Stimulated activated CD4-positive, alpha-beta T cell treated with anti-CD3 and anti-CD28 coated beads, Interleukin-4, amount 100 ng/mL, for 48 hours (primary cell): ENCODE measurements at places on chromosomes 16 and 17.
A peak's percentile ranks its signal among the peaks of the same experiment; 100 is the strongest.

- DNase-seq = no peak
Measured at GRCh38 chr17:48162306-48162934, 54.9 kb downstream of the SNX11 start.

DNA sequence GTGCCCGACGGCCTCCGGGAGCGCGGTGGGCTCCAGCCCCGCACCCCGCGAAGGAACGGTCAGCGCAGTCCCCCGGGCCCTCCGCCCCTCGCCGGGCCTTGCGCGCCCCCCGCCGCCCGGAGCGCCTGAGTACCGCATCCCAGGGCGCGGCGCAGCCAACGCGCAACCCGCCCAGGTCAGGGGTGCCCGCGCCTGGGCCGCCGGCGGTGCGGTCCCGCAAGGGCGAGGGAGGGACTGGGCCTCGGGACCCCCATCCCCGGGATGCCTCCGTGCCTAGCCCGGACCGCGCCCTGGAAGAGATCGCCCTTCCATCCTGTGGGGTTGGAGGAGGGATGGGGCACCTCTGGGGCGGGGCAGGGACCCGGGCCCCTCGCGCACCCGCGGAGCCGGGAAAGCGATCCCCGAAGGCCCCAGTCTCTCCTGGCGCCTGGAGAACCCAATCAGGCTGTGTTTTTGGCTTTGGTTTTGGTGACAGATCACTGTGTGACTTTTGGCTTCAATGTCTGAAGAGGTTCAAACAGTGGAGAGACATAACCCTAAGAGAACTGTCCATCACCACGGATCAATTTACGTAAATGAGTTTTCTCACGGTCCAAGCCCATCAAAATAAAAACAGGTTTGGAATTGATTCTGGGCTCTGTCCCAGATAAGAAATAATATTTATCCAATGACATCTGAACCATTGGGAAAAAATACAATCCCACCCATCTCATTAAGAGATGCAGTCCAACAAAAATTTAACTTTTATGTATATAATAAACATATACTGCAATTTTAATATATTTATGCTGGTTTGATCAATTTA lies 17.8 kb downstream of the ENPP7 start:
- DNase-seq = no peak

DNA sequence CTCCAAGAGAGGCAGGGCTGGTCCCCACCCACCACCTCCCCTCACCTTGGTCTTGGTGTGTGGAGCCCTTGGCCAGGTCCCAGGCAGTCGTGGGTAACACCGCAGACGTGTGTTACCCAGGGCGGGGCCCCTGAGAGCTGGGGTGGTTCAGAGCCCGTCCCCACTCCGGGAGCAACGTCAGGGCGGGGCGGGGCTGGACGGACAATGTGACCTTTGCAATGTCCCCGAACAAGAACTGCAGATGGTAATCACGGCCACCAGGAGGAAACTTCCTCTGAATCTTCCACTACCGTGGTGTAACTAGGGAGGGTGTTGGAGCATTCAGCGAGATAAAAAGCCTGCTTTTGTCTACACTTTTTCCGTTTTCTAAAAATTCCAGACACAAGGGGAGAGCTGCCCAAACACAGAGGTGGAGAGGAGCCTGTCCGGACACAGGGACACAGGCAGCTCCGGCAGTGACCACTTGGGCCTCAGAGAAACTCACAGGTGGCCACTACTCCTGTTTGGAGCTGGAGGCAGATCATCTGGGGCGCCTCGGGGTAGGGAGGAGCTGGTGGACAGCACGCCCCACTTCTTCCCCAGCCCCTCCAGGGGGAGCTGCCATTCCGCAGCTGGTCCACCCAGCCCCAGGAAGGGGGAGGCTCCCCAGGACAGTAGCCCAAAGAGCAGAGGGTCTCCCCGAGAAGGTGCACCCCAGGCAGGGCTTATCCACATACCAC lies 14.2 kb upstream of the SLC38A10 start:
- peak; percentile 23 for DNase-seq

- DNase-seq = no peak
Measured at GRCh38 chr16:29745121-29745852, 503 bp downstream of the C16orf54 start.

GRCh38 chr16:21940570-21940969 lies 12.6 kb upstream of the UQCRC2 start:
- DNase-seq = no peak

DNA sequence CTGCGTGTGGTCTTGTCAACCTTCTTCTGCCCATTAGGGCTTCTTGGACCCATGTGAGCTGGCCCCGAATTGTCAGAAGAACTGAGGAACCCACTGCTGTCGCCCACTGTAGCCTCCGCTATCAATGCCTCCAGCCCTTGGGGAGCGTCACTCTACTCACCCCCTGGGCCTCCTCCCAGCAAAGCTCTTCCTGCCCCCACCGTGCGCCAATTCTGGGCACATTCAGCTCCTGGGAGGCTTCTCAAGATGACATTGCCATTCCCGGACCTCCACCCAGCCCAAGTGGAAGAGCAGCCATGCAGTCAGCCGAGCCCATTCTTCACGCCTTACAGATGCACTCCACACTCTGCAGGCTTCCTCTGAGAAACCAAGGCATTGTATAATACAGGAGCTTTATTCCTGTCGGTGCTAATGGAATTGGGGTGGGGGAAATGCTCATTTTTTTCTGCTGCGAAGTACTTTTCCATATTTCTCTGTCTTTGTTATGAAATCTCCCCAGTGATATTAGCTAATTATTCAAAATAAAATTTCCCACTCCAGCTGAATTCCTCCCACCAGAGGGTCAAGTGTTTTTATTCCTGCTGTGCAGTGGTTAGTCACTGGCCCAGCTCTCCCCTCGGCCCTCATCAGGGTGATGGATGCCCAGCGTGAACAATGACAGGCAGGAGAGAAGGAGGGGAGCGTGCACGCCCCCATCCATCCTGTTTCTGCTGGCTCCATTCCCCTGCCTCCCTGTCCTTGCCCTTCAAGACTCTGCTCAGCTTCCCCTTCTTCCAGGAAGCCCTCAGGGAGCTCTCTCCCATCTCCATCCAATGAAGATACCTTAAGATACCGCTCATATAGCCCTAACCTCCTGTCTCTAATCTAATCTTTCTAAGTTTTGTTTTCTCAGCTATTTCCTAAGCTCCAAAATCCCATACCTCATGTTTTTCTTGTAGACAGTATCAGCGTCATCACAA lies 87.7 kb downstream of the C16orf95 start:
- DNase-seq = no peak

DNA sequence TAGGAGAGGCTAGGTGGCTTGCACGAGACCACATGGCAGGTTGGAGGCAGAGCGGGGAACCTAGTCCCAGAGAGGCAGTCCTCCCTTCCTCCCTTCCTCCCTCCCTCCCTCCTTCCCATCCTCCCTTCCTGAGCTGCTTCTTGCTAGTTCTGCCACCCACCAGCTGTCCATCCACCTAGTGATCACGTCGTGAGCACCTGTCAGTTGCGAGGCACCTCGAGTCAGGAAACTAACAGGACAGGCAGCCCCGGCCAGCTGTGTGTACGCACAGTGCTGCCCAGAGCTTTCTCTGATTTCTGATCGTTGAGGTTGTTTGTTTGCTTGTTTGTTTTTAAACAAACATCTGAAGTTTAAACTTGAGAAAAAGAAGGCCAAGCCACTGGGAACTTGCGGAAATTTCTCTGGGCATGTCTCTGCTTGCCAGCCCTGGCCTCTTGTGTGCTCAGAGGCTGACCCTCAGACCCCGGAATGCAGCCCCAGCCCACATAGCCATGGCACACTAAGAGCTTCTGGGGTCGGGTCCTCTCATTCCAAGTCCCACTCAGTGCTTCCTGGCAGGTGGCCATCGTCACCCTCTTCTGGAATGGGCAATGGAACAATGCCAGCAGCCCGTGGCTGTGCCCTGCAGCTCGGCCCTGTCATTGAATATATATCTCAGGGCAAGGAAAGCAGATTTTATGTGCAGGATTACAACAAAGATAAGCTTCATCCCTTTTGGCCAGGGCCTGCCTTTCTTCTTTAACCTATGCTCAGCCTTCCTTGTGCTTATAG lies 174.0 kb downstream of the KATNIP start:
- no peak for DNase-seq

DNA sequence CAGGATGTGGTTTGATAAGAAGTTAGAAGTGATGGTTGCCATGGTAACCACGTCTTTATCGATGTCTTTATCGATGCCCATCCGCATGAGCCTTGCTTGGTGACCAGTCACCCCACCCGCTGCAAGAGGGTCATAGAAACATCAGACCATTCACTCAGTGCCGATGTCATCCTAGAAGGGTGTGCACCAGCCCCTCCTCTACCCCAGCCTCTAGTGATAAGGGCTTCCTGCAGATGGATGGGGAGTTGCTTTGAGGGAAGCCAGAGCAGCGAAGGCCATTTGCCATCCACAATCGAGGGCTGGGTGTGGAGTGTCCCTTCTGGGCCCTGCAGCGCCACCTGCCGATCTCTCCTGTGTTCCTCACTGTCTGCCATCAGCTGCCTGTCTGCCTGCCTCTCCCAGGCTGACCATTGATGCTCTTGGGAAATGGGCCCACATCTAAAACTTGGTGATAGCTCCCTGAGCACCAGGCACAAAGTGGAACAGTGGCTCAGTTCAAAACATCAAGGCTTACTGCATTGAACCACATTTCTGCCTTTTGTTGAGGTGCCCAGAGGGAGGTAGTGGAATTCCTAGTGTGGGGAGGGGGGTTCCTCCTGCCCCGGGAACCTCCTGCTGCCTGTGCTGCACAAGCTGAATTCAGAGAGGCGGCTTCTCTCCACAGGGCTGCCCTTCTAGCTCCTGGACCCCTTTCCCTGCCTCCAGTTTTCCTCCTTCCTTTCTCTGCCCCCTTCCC lies 8.9 kb downstream of the CALB2 start:
- peak; percentile 18 for DNase-seq

- no peak for DNase-seq
Measured at GRCh38 chr17:39793301-39793872, 55.6 kb downstream of the GRB7 start.

DNA sequence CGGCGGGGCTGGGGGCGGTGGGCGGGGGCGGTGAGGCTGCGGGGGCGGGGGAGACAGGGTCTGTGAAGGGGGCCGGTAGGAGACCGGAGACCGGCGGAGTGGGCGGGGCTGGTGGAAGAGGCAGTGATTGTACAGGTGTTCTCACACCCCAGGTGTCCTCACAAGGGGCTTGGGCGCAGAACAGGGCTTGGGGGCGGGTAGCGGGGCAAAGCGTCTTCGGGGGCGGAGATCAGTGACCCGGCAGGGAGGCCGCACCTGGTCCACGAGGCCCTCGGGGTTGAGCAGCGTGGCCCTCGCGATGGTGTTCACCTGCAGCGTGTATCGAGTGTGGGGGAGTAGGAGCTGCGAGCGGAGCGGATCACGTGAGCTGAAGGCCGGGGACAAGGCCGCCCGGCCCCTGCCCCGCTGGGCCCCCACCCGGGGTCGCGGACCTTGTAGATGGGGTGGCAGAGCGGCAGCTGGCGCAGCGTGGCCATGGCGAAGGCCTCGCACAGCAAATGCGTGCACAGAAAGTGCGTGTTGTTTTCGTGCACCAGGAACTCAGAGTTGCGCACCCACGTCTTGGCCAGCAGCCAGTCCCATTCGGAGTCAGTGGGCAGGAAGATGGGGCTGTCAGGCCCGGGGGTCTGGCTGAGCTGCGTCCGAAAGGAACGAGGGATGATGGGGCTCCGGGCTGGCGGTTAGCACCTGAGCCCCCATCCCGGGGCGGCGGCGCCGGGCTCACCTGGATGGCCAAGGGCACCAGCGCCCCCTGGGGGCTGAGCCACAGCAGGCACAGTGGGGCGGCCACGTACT lies 8.5 kb downstream of the ALOXE3 start:
- DNase-seq = peak; percentile 74

- DNase-seq = no peak
Measured at GRCh38 chr17:31654936-31655335, 204.1 kb downstream of the COPRS start.

DNA sequence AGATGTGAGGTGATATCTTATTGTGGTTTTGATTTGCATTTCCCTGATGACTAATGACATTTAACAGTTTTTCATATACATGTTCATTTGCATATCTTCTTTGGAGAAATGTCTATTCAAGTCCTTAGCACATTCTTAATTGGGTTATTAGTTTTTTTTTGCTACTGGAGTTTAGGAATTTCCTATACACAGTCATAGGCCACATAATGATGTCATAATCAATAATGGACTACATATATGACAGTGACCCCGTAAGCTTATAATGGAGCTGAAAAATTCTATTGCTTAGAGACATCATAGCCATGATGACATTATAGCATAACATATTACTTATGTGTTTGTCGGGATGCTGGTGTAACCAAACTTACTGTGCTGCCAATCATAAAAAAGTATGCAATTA lies 83.7 kb downstream of the ABCA8 start:
- DNase-seq = no peak

- no peak for DNase-seq
Measured at GRCh38 chr16:17852977-17853702, 382.4 kb upstream of the XYLT1 start.

DNA sequence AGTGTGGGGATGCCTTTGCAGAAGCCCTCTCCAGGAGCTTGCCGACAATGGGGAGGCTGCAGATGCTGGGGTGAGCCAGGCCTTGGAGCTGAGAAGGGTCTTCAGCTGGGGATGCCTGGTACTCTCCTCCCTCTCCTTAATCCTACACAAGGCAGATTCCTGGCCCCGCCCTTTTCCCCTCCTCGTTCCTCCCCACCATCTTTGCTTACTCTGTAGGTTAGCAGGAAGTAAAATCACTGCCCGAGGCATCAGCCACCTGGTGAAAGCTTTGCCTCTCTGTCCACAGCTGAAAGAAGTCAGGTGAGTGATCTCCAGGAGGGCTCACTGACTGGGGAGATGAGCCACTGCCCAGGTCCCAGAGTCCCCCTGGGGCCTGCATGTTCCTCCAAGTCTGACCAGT lies 38.7 kb downstream of the NLRC5 start:
- DNase-seq = no peak

DNA sequence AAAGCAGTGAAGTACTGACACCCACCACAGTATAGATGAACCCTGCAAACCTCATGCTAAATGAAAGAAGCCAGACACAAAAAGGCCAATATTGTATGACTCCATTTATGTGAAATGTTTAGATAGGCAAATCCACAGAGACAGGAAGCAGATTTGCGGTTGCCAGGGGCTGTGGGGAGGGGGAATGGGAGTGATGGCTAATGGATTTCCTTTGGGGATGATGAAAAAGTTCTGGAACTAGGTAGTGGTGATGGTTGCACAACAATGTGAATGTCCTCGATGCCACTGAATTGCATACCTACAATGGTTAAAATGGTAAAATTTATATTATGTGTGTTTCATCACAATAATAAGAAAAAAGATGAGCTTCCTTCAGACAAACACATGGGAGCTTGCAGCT lies 28.4 kb upstream of the WFIKKN2 start:
- no peak for DNase-seq

DNA sequence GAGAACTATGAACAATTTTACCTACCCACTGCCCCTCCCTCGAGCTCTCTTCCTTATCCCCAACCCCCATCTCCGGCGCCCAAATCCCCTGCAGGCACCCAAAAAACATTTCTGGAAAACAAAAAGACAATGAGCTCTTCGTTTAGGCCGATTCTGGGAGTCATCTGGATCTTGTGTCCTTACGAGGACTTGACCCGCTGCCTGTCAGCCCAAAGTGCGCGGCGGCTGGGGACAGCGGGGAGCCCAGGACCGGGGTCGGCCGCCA lies 524 bp downstream of the STRADA start:
- no peak for DNase-seq
